Stimulated activated CD8-positive, alpha-beta memory T cell treated with anti-CD3 and anti-CD28 coated beads, Interleukin-4, amount 100 ng/mL, for 1 hour (primary cell): ENCODE measurements at places on chromosomes 6 and 20.

DNA sequence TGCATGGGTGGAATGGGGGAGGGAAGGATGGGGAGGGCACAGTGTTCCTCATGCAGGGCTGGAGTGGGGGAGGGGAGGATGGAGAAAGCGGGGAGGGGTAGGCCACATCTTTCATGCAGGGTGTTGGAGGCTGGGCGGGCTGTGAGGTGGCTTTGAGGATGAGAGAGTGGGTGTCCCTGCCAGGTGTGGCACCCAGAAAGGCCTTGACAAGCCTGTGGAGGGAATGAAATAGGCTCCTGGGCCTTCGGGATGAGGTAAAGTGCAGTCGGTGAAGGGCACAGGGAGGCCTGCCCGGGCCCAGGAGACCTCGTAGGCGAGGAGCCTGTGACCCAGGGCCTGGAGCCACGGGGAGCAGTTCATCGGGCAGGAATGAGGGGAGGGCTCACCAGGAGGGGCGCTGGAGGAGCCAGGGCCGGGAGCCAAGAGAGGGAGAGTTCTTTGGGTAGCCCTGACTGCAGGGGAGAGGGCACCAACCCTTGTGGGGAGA lies 7.6 kb downstream of the CEBPB start:
- DNase-seq: no peak

- DNase-seq: no peak
These were observed 68.1 kb downstream of the IBTK start for GRCh38 chr6:82179415-82179814.

DNA sequence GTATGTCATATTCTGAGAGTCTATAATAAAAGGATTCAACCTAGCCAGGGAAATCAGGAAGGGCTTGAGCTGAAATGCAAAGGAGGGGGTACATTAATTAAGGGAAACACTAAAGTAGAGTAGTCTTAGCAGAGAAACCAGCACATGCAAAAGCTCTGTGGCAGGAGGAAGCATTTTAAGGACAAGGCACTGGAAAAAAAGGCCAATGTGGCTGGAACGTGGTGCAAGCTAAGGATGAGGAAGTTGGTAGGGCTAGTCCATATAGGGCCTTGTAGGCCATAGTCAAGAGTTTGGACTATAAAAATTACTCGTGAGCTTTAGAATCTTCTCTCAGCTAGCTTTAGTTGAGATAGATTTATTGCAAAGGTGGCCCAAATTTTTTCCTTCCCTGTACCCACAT lies 75.2 kb upstream of the TOP1 start:
- DNase-seq: no peak

DNA sequence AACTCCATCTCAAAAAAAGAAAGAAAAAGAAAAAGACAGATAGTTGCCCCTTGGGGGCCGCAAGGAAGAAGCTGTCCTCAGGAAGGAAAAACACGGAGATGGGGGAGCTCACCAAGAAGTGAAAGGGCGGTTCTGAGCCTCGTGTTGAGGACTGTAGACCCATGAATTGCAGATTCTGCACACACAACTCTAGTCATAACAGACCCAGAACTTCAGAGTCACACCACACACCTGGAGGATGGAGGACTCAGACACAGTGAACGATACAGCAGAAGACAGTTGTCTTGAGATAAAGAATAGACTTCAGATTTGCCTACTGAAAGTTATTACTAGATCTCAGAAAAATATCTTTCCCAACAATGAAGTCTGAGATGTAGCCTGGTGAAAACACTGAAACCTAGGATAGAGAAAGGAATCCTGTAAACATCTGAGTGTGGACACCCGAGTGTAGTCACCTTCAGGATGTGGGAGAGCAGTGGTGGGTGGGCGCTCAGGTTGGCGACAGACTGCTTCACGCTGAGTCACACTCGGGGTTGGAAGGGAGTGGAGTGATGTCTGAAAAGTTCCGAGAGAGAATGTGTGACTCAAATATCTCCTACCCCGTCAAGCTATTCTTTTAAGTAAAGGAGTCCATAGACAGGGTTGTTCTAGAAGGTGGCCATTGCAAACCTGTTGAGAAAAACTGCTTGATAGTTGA lies 88.1 kb downstream of the MAP3K4 start:
- no peak for DNase-seq

DNA sequence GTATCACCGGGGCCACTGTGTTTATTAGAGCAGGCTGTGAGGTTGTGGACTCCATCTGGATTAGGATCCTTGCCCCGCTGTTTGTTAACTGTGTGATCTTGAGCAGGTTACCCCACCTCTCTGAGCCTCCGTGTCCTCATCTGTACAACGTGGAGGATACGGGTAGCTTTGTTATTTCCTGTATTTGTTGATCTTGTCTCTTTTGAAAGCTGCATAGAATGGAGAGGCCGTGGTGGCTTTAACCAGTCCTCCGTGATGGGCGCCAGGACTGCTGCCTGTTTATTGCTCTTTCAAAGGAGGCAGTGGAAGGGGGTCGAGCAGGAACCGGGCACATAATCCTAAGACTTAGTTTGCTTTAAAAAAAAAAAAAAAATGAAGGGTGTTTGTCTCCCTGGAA lies 22.9 kb downstream of the BCAS4 start:
- DNase-seq: no peak

- no peak for DNase-seq
These were observed 197.0 kb downstream of the DLL1 start for GRCh38 chr6:170093658-170094596.

DNA sequence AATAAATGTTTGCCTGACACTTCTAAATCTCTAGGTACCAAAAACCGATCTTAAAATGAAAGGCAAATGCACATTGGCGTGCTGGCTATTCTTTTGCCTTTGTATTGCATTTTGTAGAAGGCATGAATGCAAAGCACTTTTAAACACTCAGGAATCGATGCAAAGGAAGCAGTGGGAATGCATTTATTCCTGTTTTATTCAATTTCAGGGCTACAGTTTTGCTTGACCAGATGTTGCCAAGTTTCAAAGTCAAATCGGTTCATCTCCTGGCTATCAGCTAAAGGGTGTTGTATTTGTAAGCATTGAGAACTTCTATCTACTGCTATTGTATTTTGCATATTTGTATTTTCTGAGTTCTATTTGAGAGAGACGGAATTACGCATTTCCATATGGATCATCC lies 659.8 kb upstream of the SLC35B3 start:
- no peak for DNase-seq

- DNase-seq: no peak
These were observed 89.1 kb downstream of the FUT9 start for GRCh38 chr6:96104910-96105309.
